Activated naive CD4-positive, alpha-beta T cell treated with anti-CD3 and anti-CD28 coated beads, Interleukin-2, amount 50 U/mL, for 16 hours (primary cell): ENCODE measurements at places on chromosomes 1 and 21.

DNA sequence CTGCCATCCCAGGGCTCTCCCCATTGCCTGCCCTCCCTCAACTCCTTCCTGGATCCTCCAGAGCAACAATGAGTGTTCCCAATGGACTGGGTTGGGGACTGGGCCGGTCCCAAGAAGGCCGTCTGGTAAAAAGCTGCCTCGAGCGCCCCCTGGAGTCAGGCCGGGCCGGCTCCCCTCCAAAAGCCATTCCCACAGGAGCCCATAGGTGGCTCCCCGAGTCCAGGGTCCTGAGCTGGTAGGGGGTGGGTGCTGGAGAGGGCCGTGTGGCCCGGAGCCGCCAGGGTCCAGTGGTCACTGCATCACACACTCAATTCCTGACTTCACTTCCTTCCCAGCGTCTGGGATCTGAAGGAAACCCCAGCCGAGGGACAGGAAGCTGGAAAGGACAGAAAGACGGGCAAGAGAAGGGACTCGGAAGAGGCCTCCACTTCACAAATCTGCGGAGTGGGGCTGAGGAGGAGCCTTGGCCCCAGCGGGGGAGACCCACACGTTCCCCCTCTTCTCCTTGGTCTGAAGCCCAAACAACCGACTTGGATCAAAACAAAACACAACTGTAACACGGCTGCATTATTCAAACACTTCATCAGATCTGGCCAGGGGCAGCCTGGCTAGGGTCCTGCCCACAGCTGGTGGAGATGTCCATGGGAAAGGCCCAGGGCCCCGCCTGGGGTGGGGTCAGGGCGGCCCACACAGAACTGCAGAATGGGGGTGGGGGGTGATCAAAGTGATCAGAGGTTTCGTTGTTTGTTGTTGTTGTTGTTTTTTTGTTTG is 10.9 kb upstream of the ALDH4A1 start:
- peak; percentile 79 for DNase-seq

DNA sequence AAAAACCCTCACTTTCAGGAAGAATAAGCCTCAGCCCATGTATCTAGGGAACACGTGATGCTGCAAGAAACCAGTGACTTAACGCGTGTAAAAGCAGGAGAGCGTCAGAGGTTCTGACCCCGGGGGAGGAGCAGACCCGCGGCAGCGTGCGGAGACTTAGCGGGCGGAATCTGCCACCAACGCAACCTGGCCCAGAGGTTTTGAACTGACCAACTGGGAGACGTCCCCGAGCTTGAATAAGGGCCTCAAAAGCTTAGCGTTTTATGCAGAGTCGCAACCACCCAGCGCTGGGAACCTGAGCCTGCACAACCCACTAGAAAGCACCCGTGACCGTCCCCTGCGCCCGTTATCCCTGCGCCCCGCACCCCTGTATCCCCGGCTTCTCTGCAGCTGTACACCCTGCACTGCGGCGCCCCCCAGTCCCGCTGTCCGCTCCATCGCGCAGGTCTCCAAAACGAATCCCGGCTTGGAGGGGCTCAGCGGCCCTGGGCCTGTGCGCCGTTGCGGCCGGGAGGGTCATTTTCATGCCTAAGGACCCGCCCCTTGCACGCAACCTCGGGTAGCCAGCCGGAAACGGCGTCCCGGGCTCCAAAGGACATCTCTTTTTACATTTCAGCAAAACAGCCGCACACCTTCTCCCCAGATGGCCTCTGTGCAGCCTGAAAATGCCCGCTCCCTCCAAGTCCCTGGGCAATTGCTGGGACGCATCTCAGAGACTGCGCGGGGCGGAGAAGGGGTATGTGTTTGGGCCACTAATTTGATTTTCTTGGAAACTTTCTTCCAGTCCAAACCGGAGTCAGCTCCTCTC is 29.4 kb upstream of the TRIM17 start:
- peak; percentile 33 for DNase-seq

DNA sequence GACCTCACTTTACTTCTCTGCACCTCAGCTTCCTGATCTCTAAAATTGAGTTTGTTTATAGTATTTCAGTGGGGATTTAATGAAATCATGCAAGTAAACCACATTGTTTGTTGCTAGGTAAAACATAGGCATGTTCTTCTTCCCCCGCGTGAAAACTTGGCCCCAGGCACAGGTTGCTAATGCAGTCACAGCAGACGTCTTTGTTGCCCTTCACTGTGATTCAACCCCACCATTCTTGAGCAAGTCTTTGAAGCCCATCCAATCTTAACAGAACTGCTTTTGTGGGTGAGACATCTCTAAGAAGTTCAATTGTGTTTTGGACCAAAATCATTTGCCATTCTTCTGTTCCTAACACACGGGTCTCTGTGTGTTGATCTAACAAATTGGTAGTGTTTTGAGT is 185.5 kb downstream of the ZNF281 start:
- no peak for DNase-seq

DNA sequence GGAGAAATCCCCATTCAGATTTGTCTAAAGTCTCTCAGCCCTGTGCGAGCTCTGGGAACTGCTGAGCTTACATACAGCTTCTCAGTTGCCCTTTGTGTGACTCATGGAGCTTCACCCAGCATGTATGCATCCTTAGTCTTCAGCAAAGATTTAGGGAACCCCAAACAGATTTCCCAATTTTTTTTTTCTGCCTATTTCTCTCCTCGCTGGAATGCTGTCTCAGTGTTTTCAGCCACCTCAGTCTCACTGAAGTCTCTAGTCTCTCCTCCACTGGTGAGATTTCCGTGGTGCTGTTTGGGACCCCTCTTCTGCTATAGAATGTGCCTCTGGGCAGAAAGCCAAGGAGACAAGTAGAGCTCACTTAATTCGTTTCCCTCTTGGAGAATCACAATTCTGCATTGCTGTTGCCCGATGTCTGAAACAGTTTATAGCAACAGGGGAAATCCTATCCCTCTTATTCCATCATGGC is 28.1 kb upstream of the TXLNA start:
- no peak for DNase-seq

DNA sequence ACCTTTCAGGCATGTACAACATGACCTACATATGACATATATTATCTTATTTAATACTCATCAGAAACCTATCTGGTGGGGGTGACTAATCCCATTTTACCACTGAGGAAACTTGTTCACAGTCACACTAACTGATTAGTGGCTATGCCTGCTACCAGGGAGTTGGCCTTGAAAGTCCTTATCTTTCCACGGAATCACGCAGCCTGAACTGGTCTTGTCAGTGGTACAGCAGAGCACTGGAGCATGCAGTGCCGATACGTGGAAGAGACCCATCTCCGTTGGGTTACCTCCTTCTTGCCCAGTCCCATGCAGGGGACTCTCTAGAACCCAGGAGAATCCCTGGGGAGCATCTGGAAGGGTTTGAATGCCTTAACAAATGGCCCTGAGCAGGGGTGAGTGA is 8.2 kb downstream of the HSD3B1 start:
- no peak for DNase-seq

DNA sequence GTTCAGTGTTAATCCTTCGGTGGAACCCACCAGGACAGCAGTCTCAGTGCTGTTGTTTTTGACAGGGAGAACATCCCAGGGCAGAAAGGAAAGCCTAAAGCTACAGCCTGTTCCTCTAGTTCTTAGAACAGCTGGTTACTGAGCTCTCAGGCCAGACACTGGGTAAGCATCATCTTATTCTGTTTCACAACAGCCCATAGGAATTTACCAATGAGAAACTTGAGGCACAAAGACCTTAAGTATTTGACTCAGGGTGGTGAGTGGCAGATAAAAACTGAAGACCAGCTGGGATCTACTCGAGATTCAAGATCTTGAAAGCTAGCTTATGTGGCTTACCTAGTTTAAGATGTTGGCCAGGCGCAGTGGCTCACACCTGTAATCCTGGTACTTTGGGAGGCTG is 9.4 kb upstream of the NEK2 start:
- no peak for DNase-seq

DNA sequence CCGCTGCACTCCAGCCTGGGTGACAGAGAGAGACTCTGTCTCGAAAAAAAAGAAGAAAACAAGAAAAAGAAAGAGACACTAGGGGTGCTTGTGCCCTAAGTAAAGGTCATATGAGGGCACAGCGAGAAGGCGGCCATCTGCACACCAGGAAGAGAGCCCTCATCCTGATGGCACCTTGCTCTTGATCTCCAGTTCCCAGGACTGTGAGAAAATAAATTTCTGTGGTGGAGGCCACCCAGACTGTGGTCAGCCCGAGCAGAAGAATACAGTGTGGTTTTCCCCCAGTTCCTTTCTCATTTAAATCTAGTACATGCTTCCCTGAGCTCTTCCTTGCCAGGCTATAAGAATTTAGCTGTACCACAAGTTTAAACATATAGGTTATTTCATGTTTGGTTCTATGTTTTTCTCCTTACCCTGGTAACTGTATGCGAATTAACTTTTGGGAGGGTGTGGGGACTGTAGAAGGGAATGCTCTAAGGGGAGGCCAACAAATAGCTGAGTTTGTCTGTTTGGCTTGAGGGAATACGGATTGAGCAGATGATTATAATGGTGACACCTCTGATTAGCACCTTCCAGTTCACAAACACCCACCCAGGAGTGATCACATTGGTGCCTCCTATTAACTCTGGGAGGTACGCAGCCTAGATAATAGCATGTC is 119.6 kb upstream of the ERRFI1 start:
- DNase-seq, result no peak

DNA sequence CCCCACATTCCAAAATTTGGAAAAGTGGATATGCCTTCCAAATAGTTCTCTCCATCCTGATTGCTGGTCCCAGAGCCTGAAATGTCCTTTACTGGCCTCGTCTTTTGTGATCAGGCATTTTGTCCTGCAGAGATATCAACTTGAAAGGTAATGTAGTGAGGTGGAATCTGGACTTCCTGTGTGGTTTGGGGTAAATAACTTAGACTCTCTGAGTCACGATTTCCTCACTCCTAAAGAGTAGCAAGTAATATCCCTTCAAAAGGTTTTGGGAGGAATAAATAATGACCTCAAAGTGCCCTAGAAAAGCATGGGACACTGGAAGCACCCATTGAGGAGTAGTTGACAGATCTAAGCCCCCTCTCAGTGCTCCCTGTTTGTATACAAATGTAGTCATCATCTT is 426.6 kb downstream of the OMA1 start:
- no peak for DNase-seq

GRCh38 chr1:34975771-34976170 is 9.4 kb downstream of the TMEM35B start:
- DNase-seq, result no peak

DNA sequence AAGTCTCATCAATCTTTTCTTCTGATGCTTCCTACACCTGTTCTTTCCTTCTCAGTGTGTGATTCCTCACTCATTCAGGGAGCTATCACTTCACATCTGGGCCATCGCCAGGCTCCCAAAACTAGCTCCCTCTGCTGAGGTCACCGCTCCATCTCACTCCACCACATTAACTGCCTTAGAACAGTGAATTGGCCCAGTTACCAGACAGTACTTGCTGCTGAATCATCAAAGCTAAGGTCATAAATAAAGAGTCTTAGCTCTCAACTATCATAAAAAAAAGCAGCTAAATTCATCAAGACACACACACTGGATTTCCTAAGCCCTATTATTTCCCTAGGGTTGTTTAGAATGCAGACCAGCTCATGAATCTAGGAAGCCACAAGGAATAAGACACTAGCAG is 18.8 kb upstream of the SRM start:
- no peak for DNase-seq

- no peak for DNase-seq
Measured at GRCh38 chr1:246108278-246108925, 398.7 kb downstream of the SMYD3 start.

GRCh38 chr1:154962156-154962749 is 671 bp upstream of the PYGO2 start:
- DNase-seq, result peak; percentile 29

DNA sequence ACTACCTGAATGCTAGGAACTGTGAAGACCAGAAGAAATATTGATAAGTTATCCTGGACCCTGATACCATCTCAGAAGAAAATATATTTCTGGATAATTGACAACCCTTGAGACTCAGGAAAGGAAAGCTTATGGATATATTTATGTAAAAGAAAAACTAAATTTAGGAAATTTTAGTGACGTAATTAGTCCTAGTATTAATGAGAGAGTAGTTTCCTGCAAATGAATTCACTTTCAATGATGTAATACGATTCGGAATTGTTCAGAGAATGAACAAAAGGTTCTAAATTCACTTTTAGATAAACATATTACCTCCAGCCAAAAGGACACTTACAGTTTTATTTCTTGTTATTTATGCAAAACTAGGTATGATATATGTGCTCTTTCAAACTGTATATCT is 1120.1 kb upstream of the NCAM2 start:
- no peak for DNase-seq

GRCh38 chr1:175449306-175449705 is 256.7 kb upstream of the KIAA0040 start:
- DNase-seq, result no peak

DNA sequence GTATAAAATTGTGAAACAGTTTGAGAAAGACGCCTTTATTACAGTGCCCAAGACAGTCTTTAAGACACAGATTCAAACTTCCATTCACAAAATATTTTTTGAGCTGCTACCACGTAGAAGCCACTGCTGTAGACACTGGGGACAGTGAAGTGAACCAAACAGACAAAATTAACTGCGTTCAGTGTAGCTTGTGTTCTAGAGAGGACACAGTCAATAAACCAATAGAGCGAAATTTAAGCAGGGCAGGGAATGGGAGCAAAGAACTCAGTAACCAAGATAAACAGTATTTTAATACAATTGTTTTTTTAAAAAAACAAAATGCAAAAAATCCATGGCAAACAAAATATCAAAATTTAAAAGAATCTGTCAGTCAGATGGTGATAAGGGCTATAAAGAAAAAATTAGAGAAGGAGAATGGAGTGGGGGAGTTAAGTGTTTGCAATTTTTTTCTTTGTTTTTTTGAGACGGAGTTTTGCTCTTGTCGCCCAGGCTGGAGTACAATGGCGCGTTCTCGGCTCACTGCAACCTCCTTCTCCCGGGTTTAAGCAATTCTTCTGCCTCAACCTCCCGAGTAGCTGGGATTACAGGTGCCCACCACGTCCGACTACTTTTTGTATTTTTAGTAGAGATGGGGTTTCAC is 719 bp upstream of the PARS2 start:
- DNase-seq, result no peak

- DNase-seq, result no peak
Measured at GRCh38 chr1:226659641-226660040, 79.4 kb downstream of the ITPKB start.

- DNase-seq, result no peak
Measured at GRCh38 chr1:162319493-162320175, 57.0 kb downstream of the SPATA46 start.

DNA sequence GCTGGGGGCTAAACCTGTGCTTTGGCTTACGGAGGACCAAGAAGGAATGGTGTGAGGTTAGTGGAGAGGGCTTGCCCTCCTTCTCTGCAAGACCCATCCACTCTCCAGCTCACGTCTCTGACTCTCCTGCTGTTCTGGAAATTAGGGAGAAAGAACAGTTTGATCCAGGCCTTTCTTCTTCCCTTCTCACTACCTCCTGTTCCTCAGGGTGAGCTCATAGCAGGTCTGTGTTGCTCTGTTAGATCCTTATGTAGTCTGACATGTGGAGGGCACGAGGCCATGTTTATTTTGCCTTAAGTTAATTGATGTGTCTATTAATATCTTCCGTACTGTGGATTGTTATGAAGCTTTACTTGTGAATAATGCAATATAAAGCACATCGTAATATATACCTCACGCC is 315.0 kb downstream of the GRIK1 start:
- no peak for DNase-seq

GRCh38 chr21:31363720-31364119 is 19.7 kb upstream of the TIAM1 start:
- no peak for DNase-seq

- DNase-seq, result no peak
Measured at GRCh38 chr1:208977638-208978256, 605.8 kb upstream of the CAMK1G start.

GRCh38 chr1:61757950-61758349 is 15.7 kb downstream of the PATJ start:
- DNase-seq, result no peak

- no peak for DNase-seq
Measured at GRCh38 chr1:163083690-163084089, 14.5 kb downstream of the RGS4 start.
